ENCODE measurements at places on chromosomes 3 and 15.

DNA sequence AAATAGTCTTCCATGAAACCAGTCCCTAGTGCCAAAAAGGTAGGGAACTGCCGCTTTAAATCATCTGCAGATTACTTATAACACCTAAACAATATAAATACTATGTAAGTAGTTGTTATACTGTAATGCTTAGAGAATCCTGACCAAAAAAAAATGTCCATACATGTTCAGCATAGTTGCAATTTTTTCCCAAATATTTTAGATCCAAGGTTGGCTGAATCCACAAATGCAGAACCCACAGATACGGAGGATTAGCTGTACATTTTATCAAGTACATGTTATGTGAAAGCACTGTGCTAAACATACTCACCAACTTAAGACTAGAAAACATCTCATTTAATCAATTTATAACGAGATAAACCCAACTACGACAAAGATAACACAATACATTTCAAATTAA, 9.3 kb downstream of the MSL2 start:
- no peak for DNase-seq

- peak; percentile 60 for DNase-seq
These were observed 63.7 kb downstream of the DCLK3 start for GRCh38 chr3:36700537-36701248.

- no peak for DNase-seq
These were observed 366.5 kb downstream of the LRRC3B start for GRCh38 chr3:26989037-26989436.

DNA sequence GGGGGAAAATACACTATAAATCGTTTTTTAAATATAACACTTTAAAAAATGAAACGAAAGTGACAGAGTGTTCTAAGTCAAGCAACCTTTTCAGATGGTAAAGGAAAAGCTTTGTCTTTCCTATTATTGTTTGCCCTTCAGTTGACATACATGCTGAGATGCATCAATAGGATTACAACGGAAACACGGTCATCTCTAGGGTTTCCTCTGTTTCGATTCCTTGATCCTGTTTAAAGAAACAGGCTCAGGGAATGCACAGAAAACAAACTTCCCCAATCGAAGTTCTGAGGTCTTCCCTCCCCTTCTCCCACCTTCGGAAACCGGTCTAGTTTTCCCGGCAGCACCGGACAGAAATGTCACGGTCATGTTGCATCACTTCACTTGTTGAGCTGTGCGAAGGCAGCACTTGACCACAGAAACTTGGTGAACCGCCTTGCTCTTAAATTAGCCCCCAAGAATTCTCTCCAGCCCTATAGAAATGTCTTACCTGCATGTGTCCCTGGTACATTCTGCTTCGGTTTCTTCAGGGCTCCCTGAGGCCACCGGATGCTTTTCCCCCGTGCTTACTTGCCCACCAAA, 556 bp downstream of the PEX5L start:
- DNase-seq: no peak

DNA sequence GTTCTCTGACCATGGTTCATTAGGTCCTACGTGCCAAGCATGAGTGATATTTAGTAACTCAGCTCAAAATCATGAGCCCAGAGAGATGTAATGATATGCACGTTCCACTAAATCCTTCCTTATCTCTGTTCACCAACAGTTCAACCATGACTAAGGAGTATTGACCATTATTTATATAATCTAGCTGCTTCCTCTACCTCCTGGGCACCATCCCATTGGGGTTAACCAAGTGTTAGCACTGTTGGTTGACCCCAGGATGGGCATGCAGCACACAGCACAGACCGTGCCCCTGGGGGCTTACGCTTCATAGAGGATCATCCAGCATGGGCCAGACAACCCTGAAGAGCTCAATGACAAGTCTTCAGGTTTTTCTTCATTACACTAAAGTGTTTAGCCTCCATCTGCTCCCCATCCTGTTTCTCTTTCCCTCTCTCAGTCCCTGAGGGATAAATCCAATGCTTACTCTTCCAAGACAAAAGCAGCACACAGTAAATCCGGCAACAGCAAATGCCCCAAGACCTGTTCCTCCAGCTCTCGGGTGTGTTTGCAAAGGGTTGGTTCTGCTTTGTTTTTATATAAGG, 10.4 kb downstream of the FAM174B start:
- no peak for DNase-seq

- DNase-seq: no peak
These were observed 80.9 kb downstream of the NECTIN3 start for GRCh38 chr3:111152496-111152895.

GRCh38 chr3:156445117-156446090, 109.5 kb downstream of the SSR3 start:
- no peak for DNase-seq

DNA sequence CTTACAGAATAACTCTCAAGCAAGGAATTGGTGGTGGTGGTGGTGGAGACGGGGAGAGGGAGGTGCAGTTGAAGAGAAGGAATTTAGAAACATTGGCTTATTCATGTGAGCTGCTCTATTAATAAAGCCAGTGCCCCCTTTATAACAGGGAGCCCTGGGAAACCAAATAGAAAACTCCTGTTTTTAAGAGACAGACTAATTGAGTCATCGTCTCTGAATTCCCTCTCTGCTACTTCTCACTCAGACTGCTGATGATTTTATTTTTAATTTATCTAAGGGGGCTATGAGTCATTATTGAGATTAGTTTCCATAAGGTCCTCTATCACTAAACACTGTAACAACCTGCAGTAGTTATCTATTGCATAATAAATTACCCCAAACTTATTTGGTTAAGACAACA, 145.9 kb upstream of the GALNT15 start:
- no peak for DNase-seq

All from HTR-8/SVneo (cell line).